Omental fat pad (tissue), 4 donors: ENCODE measurements at places on chromosomes 1 and 21. TPM values are rescaled to one million over a fixed set of nuclear protein-coding genes. Genes with fewer than 3 reads are reported as not detected.

The CR1L gene
- total RNA-seq = not detected

The TRIM67 gene
- total RNA-seq = not detected

The ASPM gene
- under 0.01 TPM for total RNA-seq

The SLC35F3 gene
- 0.09 TPM for total RNA-seq

DNA sequence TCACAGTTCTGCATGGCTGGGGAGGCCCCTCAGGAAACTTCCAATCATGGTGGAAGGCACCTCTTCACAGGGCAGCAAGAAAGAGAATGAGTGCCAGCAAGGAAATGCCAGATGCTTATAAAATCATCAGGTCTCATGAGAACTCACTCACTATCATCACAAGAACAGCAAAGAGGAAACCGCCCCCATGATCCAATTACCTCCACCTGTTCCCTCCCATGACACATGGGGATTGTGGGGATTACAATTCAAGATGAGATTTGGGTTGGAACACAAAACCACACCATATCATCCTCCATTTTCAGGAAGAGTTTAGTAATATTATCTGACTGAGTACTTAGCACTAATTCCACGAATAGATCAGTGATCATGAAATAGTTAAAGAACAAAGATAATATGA lies 244.2 kb downstream of the LMO4 start:
- no peak for DNase-seq

GRCh38 chr1:68955424-68955823 lies 458.5 kb upstream of the DEPDC1 start:
- no peak for DNase-seq

DNA sequence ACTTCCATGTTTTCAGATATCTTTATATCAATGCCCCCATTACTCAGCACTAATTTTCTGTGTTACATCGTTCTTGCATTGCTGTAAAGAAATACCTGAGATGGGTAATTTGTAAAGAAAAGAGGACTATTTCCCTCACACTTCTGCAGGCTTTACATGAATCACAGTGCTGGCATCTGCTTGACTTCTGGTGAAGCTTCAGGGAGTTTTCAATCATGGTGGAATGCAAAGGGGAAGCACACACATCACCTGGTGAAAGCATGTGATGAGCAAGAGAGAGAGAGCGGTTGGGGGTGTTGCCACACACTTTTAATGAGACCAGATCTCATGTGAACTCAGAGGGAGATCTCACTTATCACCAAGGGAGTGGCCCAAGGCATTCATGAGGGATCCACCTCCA lies 14.9 kb upstream of the APP start:
- no peak for DNase-seq

DNA sequence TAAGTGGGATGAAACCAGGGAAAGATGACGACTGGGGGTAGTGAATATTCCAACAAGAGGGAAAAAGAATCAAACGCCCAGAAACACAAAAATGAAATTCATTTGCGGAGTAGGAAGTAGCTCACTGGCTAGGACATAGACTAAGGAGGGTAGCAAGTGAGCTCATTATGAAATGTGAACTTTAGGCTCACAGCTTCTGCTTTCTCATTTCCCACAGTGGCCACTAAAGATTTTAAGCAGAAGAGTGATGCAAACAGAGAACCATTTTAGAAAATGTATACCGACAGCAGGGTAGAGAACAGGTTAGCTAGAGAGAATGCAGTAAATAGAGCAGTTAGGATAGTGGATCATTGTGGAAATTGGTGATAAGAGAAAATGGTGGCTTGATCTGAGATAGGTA lies 3.5 kb downstream of the CD48 start:
- DNase-seq = no peak

GRCh38 chr1:17598251-17598650 lies 58.8 kb downstream of the ARHGEF10L start:
- DNase-seq = no peak

DNA sequence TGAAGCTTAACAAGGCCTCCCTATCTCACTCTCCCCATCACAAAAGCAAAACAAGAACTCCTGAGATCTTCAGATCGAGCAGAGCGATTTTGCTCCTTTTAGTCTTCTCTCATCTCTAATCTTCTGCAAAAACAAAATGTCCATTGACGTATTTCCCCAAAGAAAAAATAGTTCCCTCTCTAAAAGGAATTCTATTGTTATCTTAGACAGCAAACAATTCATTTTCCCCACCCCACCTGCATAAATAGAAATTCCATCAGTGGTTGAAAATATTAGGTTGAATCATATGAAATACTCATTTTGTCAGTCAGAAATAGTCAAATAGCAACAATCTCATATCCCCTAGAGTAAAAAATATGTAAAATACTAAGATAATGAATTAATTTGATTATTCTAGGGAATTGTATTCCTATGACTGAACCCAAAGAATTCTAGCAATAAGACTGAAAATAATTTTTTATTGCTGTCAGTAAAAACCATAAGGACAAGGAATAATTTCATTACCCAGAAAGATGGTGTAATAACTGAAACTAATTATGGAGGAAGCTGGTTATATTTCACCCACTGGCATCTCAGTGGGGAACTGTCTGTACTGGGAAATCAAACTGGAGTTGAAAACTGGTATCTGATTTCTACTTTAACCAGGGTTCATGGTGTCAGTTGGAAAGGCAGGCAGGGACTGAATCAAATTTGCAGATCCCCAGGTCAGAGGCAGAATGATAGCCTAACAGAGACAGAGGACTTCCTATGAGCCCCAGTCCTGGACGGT lies 51.3 kb downstream of the RHOU start:
- no peak for DNase-seq

- no peak for DNase-seq
Measured at GRCh38 chr1:66732407-66733166, 19.7 kb upstream of the DYNLT5 start.

- DNase-seq = no peak
Measured at GRCh38 chr1:156503698-156504437, 3.3 kb upstream of the MEF2D start.

- no peak for DNase-seq
Measured at GRCh38 chr1:171863531-171863930, 22.2 kb downstream of the DNM3 start.

DNA sequence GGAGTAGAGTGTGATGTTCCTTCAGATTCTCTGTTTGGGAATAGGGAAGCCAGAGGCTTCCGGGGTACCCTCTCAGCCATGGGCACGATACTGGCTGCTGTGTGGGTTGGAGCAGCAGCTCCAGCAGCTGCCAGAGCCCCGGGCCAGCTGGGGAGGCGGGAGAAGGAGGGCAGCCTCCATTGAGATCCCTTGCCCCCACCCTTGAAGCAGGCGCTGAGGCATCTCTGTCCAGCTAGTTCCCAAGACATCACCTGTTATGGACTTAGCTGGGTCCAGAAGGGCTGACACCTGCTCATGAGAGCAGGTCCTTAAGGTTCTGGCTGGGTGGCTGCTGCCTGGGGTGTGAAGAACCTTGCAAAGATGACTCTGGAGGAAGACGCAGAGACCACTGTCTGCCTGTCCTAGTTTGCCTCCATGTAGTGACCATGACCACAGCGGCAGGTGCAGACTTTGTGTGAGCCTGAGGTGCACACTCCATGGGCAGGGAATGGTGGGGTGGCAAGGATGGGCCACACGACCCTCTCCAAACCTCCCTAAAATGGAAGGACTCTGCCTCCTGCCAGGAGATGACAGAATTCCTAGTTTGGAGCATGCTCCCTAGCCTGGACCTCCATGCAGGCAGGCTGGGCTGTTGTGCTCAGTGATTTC lies 222.6 kb upstream of the C1orf174 start:
- DNase-seq = no peak

DNA sequence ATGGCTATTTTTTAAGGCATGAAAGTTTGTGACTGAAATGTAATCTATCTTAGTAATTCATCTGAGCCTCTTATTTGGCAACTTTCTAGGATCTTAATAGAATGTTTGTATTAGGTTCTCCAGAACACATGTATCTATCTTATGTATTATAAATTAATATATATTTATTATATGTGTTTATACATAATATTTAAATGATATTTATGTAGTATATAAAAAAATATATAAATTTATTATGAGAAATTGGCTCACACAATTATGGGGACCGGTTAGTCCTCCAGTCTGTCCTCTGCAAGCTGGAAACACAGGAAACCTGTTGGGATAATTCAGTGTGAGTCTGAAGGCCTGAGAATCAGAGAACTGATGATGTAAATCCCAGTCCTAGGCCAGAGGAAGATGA lies 155.7 kb downstream of the AMY1C start:
- no peak for DNase-seq
